NCI-H1417 treated with DMSO at 0.1 percent for 48 hours (cell line): ENCODE measurements at places on chromosomes 6 and 20.

DNA sequence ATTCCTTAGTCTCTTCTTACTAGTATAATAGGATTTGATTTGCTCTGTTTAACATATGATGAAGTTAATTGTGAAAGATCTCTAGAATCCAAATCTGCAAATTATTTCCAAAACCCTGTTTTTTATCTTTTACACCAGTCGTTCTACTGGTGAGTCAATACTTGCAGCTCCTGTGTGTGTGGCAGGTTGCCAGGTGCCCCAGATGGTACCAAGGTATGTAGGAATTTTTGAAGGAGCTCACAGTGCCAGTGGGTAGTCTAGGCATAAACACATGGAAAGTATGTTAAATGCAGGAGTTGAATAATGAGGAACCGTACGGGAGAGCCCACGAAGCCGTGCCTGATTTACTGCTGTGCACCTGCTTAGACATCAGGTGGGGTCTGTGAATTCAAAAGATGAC, 192.2 kb downstream of the FARS2 start:
- DNase-seq: no peak

DNA sequence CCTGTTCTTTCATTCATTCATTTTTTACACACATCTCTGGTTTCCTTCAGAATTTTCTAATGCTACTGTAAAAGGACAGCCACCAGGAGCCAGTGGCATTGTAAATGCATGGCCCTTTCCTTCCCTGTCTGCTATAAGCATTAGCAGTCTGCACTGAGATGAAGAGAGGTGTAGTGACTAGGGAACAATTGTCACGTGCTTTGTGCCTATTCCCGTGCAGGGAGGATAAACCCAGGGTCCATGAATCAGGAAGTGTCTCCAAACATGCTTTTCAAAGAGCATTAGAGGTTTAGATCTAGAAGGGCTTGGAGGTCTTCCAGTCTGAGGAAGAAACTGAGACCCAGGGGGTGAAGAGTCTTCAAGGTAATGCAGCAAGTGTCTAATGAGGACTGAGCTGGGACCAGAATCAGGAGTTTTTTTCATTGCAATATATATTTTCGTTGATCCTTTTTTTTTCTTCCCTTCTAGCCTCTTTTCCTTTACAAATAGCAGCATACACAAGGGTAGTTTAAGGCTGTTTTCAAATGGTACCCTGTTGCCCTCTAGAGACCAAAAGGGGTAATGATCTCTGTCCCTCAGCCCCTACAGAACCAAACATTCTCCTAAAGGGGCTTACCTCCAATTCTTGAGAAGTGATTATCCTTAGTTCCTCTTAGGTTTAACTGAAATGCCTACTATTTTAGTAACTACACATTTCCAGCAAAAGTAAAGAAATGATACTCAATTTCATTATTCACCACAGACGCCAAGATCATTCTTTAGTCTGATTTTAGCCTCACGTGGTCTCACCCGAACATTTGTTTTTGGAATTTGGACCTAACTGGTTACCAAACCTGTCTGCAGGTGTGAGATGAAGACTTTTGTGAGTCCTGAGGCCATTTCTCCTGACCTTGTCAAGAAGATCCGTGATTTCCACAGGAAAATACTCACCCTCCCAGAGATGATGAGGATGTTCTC, 6.6 kb downstream of the TRIM15 start:
- no peak for DNase-seq

DNA sequence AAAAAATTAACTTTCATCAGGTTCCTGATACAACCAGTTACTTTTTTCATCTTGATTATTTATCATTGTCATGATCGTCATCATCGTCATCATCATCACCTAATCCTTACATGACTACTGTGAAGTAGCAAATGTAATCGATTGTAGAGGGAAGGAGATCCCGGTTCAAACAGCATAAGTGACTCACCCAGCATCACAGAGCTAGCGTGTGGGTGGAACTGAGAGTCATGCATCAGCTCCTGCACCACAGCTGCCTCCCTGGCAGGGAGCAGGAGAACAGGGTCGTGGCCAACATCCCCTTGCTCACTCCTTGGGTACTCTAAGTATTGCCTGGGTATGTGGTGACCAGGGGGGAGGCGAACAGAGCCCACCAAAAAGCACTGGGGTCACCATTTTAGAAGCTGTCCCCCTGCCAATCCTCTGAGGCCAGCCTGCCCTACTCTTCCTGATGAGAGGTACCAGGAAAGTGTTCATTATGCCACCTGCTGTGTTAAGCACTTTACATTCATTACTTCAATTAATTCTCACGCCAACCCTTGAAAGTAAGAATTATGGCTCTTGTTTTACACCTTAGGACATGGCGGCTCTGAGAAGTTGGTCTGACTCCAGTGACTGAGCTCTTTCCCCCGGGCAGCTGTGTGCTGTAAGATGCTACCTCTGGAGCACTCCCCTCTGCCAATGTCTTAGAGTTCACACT, 425.2 kb downstream of the CD83 start:
- DNase-seq: no peak

DNA sequence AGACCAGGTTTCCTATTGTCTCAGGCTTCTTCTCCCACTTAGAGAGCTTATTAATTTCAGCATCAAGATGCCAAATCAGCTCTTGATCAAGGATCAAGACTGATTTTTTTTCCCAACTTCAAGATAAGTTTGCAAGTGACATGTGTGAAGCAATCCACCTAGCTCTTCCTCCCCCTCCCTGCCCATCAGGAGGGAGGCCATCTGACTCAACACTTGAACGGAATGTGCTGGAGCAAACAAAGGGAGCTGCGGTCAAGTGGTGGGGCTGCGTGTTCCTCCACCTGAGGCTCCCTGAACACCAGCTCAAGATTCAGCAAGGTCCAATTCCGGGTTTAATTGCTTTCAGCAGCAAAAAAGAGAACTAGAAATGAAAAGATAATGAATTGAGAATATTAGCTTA, 38.7 kb downstream of the TTI1 start:
- DNase-seq: no peak
